ENCODE measurements at places on chromosomes 7 and 10. TPM values are rescaled to one million over a fixed set of nuclear protein-coding genes. Genes with fewer than 3 reads are reported as not detected.
A peak's percentile ranks its signal among the peaks of the same experiment; 100 is the strongest.

DNA sequence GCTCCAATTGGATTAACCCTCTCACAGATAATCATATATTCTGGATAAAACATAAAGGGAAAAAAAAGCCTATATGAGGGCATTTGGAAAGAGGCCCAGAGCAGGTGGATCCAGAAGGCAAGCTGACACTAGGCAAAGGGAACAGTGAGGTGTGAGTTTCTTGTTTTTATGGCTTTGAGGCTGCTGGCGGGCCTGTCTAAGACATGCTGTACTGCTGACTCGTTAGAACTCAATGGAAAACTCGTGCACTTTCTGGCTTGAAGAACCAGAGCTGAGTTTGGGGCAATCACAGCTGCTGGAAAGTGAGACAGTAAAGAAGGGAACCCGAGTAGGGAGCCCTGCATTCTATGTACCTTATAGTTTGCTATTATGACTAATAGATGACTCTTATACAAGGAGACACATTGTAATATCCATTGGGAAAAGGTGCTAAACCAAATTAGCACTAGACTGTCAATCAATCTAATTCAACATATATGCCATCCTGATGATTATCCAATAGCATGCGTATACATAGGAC lies 637.1 kb downstream of the GATA3 start:
- H3K27me3 ChIP-seq: no peaks in the 10 kb centered on the region
- no peak for DNase-seq
- no peaks in the 10 kb centered on the region for H3K4me1 ChIP-seq
- no peak overlapping the region for H3K27ac ChIP-seq
- H3K4me3 ChIP-seq: no peak overlapping the region
- H3K36me3 ChIP-seq: no peaks in the 10 kb centered on the region

DNA sequence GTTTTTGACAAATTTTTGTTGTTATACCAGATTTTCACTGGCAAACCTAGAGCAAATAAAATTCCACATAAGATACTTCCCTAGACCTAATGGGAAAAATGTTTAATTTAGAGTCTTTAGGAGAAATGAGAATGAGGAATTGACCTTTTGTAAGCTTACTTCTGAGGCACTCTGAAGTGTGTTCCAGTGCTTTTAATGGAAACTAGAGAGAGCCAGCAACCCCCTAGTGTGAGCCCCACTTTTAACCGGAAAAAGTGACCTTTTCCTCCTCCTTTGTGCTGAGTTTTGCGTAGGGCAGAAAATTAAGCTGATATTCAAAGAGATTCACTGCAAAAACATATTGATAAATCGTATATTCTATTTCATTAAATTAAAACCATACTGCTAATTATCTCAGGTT lies 5.2 kb downstream of the IKZF1 start:
- H3K4me3 ChIP-seq: no peak overlapping the region
- DNase-seq: no peak
- no peaks in the 10 kb centered on the region for H3K36me3 ChIP-seq
- H3K27me3 ChIP-seq: no peaks in the 10 kb centered on the region
- H3K27ac ChIP-seq: no peak overlapping the region

DNA sequence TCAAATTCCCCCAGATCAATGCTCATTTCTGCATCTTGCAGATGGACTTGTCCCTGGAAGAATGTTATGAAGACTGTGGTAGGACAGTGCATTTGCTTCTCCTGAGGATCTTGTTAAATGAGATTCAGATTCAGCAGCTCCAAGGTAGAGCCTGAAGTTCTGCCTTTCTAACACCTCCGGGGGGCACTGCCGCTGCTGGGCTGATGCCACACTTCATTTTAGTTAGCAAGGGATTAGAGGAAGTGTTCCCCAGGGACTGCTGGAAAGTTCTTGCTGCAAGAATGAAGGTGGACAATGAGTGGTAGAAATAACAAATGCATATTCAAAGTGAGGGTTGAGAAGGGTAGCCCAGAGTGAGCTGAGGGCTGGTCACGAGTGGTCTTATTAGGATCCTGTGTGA lies 434.3 kb upstream of the AKR1E2 start:
- no peak overlapping the region for H3K27ac ChIP-seq
- no peaks in the 10 kb centered on the region for H3K27me3 ChIP-seq
- H3K4me3 ChIP-seq: no peak overlapping the region
- no peak for DNase-seq
- H3K4me1 ChIP-seq: no peaks in the 10 kb centered on the region
- no peaks in the 10 kb centered on the region for H3K36me3 ChIP-seq

DNA sequence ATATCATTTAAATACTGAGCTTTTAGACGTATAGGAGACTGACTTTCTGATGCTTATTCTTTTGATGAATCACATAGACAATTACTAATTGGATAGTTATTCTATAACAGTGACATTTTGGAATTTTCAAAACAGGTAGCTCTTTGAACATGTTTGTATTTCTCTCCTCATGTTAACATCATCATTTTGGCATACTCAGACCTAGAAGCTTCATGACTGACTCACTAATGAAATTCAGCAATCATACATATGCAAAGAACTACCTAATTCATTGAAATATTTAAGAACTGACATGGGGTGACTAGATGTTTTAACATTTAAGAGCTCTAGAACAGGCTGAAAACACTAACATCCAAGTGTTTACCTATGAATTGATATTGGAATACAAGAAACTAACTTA lies 192.3 kb downstream of the VTI1A start:
- no peaks in the 10 kb centered on the region for H3K4me1 ChIP-seq
- no peak overlapping the region for H3K27ac ChIP-seq
- no peak overlapping the region for H3K4me3 ChIP-seq
- no peaks in the 10 kb centered on the region for H3K36me3 ChIP-seq
- H3K27me3 ChIP-seq: no peaks in the 10 kb centered on the region

DNA sequence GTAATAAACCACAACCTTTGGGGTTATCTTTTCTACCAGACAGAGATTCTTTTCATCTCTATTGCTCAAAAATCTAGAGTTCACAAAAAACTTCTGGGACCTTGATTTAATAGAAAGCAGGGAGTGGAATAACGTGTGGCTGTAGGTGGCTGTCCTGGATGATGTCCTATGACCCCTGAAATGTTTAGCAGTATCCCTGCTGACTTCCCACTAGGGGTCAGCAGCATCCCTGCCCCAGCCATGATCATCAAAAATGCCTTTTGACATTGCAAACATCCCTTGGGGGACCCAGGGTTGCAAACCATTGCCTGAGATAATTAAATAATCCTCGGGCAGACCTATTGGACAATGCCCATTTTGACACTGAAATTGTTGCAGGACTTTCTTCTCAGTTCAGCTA lies 177.1 kb downstream of the USP6NL start:
- no peak overlapping the region for H3K4me3 ChIP-seq
- no peaks in the 10 kb centered on the region for H3K4me1 ChIP-seq

DNA sequence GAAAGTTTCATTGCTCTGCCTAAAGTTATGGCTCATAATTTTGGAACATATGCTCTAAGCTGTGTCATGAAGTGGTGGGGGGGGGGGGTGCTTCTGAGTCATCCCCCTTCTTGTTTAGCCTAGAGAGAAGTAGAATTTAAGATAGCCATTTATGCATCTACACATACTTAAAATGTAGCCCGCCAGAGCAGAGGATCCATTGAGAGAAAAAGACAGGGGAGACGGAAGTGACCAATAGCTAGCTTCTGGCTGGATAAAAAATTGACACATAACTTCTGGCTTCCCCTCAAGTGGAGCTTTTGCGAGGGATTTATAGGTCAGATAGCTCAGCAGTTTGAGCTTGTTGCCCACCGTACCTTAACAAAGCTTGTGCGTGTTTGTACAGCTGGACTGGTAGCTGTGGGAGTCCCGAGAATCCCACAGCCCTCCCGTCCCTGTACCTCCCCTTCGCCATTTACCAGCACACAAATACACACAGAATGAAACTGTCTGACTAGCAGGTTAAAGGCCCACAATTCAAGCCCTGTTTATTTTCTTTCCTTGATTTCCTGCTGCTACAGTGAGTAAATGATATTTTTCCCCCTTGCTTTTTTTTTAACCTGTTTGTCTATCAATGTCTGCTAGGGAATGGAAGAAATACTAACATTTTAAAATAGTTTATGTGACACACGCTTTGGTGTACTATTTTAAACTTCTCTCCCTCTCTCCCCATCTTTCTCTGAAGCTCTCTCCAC lies 232.6 kb upstream of the FERD3L start:
- DNase-seq: no peak
- no peaks in the 10 kb centered on the region for H3K27me3 ChIP-seq
- no peak overlapping the region for H3K4me3 ChIP-seq
- no peaks in the 10 kb centered on the region for H3K36me3 ChIP-seq

DNA sequence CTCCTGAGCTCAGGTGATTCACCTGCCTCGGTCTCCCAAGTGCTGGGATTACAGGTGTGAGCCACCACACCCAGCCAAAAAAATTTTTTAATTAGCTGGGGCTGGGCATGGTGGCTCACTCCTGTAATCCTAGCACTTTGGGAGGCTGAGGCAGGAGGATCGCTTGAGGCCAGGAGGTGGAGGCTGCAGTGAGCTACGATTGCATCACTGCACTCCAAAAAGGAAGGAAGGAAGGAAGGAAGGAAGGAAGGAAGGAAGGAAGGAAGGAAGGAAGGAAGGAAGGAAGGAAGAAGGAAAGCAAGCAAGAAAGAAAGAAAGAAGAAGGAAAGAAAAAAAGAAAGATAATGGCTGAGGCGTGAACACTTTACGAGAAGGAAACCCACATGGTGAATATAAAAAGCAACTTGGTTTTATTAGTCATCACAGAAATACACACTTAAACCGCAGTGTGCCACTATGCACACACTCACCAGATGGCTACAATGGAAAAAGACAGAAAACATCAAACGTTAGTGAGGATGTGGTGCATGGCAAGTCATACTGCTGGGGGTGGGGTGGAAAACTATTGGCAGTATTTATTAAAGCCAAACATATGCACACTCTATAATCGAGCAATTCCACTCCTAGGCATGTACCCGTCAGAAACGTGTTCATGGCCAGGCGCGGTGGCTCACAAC lies 4.4 kb upstream of the CCL26 start:
- H3K27ac ChIP-seq: no peak overlapping the region
- H3K27me3 ChIP-seq: no peaks in the 10 kb centered on the region
- no peak for DNase-seq
- H3K4me1 ChIP-seq: no peaks in the 10 kb centered on the region

- H3K4me3 ChIP-seq: no peak overlapping the region
- H3K36me3 ChIP-seq: no peaks in the 10 kb centered on the region
- DNase-seq: no peak
- no peaks in the 10 kb centered on the region for H3K4me1 ChIP-seq
- no peak overlapping the region for H3K27ac ChIP-seq
Observed at GRCh38 chr7:108456845-108457540, 757 bp upstream of the NRCAM start.

- no peak overlapping the region for H3K27ac ChIP-seq
- H3K4me3 ChIP-seq: no peak overlapping the region
- no peaks in the 10 kb centered on the region for H3K36me3 ChIP-seq
- H3K27me3 ChIP-seq: no peaks in the 10 kb centered on the region
- no peaks in the 10 kb centered on the region for H3K4me1 ChIP-seq
Observed at GRCh38 chr10:55740110-55740509, 620.9 kb downstream of the ZWINT start.

- H3K27ac ChIP-seq: peak overlapping the region; percentile 9
- DNase-seq: peak; percentile 85
- H3K4me3 ChIP-seq: peak overlapping the region; percentile 12
- no peaks in the 10 kb centered on the region for H3K4me1 ChIP-seq
- H3K27me3 ChIP-seq: no peaks in the 10 kb centered on the region
Observed at GRCh38 chr10:101067356-101068083, 5.7 kb downstream of the KAZALD1 start.

DNA sequence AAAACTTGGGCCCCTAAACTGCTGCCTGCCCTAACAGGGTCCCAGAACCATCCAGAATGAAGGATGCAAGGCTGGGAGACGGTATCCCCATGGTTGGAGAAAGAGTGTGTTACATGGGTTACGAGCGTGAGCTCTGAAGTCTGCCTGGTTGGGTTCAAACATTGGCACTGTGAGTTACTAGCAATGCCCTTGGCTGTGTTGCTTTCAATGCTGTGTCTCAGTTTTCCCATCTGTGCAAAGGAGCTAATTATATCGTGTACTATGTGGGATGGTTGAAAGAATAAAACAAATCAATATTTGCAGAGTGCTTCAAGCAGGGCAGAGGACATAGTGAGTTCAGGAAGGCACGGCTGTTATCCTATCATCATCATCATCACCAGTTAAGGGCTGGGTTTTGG lies 114.7 kb downstream of the ZMIZ1 start:
- no peak overlapping the region for H3K27ac ChIP-seq
- DNase-seq: no peak
- no peaks in the 10 kb centered on the region for H3K27me3 ChIP-seq
- no peak overlapping the region for H3K4me3 ChIP-seq
- no peaks in the 10 kb centered on the region for H3K36me3 ChIP-seq

DNA sequence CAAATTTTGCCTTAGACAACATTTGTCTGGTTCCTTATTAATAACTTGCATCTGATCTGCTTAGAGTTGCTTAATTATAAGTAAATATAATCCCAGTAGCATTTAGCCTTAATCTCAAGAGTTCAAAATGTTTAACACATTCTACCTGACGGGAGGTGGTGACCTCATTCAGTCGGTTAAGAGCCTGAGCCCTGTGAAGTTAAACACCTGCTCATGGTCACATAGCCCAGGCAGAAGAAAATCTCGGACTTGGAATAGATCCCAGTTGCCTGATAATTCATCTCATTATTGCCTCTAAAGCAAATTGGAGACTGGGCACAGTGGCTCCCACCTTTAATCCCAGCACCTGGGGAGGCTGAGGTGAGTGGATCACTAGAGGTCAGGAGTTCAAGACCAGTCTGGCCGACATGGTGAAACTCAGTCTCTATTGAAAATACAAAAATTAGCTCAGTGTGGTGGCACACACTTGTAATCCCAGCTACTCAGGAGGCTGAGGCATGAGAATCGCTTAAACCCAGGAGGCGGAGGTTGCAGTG lies 18.6 kb upstream of the ASCC1 start:
- no peak overlapping the region for H3K27ac ChIP-seq
- peaks cover 5% of the 10 kb centered on the region for H3K36me3 ChIP-seq
- H3K4me1 ChIP-seq: no peaks in the 10 kb centered on the region
- no peak for DNase-seq
- H3K27me3 ChIP-seq: no peaks in the 10 kb centered on the region

GRCh38 chr7:18292584-18292983 lies 203.0 kb upstream of the HDAC9 start:
- no peak overlapping the region for H3K27ac ChIP-seq
- no peaks in the 10 kb centered on the region for H3K36me3 ChIP-seq
- H3K4me3 ChIP-seq: no peak overlapping the region

- H3K36me3 ChIP-seq: no peaks in the 10 kb centered on the region
- peak within 1 kb of the TSS; percentile 74 for H3K4me3 ChIP-seq
- no peak within 1 kb of the TSS for H3K27ac ChIP-seq
- DNase-seq: no peak
- no peaks in the 10 kb centered on the region for H3K27me3 ChIP-seq
Observed at GRCh38 chr10:3067118-3067858, at the start of gene PFKP. PFKP (plus strand) TSS chr10:3067548; CDS start chr10:3067596, 48 bp downstream.

Gene RET
- 2.5 TPM for total RNA-seq

Gene MOGAT3
- total RNA-seq: not detected

Gene UPK3BL2
- total RNA-seq: 19.5 TPM

Gene DUS4L
- total RNA-seq: 6.8 TPM

Gene GPR15LG
- total RNA-seq: not detected

Gene IQUB
- 0.81 TPM for total RNA-seq

All from aorta (tissue), 5 donors.